ENCODE measurements at places on chromosomes 11 and 22.
A peak's percentile ranks its signal among the peaks of the same experiment; 100 is the strongest.

DNA sequence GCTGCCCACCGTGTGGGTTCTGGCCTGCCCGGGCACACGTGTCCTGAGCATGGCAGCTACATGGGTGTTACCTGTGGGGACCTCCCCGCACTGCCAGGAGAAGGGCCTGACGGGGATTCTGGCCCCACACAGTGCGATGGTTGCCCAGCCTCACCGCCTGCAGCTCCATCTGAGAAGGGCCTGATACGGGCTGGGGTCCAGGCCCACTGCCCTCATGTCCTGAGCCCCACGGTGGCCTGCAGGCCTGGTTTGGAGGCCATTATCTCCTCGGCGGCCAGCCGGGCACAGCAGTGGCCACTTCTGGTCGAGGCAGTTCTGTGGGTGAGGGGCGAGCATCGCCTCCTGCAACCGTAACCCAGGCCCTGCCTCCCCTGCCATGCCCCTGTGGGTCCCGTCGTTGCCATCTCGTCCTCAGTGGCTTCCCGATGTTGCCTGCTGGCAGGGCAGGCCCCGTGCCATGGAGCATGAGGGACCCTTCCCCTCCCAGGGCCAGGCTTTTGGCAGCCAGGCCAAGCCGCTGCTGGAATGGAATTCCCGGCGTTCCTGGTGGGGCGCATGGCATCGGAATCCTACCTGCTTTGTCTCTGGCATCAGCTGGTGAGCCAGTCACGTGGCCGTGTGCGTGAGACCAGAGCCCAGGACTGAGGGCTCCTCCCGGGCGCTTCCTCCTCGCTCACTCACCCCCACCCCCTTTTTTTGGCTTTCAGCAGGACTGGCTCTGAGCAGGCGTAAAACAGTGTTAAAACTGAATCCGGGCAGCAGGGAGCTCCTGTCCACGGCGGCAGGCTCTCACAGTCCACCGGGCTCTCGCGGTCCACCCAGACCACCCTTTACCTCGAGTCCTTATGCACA, 71.9 kb upstream of the PPARA start:
- no peak for DNase-seq

DNA sequence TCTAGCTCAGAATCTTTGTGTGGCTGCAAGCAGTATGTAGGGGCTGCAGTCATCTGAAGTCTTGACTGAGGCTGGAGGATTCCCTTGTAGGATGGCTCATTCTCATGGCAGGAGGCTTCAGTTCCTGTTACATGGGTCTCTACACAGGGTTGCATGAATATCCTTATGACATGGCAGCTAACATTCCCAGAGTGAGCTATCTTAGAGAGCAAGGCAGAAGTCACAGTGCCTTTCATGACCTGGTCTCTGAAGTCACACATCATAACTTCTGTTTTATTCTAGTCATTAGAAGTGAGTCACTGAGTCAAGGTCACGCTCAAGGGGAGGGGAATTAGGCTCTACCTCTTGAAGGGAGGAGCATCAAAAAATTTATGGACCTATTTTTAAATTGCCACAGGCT, 10.3 kb upstream of the SPON1 start:
- no peak for DNase-seq

- no peak for DNase-seq
Measured at GRCh38 chr11:35271031-35271430, 132.1 kb downstream of the CD44 start.

GRCh38 chr11:923691-924405, 1.8 kb upstream of the AP2A2 start:
- DNase-seq, result no peak

- DNase-seq, result no peak
Measured at GRCh38 chr11:9524001-9524400, 49.5 kb upstream of the WEE1 start.

GRCh38 chr11:119417726-119418540, 5.0 kb downstream of the THY1 start:
- no peak for DNase-seq

- DNase-seq, result peak; percentile 15
Measured at GRCh38 chr11:61962213-61963015, 5.0 kb downstream of the FTH1 start.

GRCh38 chr22:35610741-35611140, 6.4 kb downstream of the MB start:
- DNase-seq, result no peak

DNA sequence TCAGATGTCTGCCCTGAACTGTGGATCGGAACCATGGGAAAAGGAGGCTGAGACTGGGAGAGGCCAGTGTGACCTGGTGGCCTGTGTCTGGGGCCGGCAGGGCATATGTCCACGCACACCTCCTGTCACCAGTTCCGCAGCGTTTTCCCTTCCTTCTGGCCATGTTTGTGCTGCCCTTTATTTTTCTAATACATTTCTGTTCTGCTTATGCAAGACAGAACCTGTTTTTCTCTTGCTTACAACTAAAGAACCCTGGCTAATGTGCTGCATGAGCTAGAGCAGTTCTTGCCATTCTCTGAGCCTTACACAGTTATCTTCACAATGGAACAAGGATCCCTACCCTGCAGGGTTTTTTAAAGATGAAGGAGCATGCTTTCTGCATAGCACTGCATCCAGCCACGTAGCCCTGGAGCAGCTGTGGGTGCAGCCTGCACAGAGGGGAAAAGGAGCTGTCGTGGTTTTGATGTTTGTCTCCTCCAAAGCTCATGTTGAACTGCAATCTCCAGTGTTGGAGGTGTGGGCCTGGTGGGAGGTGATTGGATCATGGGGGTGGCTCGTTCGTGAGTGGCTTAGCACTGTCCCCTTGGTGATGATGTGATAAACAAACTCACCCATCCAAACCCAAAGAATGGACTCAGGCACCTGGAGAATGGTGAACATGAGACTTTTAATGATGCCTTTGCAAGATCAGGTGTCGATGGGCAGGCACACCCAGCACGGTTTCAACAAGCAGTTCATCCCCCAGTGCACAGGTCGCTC, 84.8 kb upstream of the SHANK2 start:
- peak; percentile 41 for DNase-seq

DNA sequence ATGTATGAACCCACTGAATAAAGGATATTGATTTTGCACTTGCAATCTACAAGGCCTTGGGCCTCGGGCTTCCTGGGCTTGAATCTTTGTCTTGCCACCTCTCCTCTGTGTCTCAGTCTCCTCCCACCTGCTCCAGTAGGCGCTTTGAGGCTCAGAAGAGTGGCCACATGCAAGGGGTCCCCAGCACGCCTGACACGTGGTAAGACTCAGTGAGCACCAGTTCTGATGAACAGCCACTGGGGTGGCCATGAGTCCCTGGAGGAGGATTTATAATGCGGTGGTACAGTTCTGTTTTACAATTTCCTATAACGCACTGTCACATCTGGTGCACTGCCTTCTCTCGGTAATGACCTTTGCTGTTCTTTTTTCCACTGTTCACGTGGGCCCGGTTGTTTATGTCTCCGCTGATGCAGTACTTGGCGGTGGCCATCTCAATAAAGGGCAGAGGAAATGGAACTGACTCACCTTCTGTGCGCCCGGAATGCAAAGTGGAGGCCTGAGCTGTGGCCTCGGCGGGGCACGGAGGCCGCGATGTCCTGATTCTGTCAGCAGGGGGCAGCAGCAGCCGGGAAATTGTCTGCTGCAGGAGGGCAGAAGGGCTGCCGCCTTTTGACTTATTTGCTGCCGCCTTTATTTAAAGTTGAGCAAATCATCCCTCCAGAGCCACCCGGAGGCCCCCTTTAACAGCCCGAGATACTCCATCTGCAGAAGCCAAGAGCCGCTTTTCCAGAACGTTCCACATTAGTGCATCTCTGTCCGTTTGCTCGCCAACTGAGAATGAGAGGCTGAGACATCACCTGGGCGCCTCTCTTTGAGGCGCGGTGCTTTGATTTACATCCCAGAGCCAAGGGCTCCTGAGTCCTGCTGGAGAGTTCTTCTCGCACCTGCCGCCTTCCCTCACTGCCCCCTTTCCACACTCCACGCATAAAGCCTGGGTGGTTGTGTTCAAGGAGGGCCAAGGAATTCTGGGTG, 6.0 kb upstream of the IFT27 start:
- peak; percentile 88 for DNase-seq

- DNase-seq, result no peak
Measured at GRCh38 chr11:76850130-76850529, 10.6 kb upstream of the ACER3 start.

DNA sequence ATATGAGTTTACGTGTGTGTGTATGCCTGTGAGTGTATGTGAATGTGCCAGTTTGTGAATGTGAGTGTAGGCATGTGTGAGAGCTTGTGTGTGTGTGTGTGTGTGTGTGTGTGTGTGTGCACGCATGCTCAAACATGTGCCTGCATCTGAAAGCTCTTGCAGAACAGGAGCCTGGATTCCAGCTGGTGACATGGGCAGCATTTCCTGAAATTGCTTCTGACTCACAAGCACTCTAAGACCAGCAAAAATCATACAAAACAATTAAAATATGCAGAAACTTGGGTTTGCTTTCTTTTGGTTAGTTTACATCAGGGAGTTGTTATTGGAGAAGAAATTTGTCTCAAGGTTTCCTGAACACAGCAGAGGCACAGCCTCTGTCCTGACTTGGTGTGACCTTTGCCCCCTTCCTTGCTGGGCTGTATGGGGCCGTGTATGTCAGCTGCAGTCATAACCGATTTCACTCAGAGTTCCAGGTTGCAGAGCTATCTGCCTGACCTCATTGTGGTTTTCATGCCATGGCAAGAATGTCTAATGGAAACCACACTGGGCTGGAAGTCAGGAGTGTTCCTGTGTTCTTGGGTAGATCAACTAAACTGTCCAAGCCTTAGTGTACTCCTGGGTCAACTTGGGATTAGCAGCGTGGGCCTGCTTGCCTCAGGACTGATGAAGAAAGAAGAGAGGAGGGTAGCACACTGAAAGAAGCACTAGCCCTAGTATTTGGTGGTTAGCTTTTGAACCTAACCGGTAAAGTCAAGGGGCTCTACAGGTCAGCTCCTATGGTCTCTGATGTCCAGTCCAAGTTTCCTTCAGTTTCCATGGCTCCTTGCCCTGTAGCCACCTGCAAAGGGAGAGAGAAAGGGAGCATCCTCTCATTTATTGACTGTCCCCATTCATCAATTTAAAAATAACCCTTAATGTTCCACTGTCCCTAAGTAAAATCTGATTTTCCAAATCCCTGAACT, 143.7 kb downstream of the SNX19 start:
- no peak for DNase-seq

GRCh38 chr22:42682113-42682851, 33.1 kb upstream of the CYB5R3 start:
- no peak for DNase-seq

DNA sequence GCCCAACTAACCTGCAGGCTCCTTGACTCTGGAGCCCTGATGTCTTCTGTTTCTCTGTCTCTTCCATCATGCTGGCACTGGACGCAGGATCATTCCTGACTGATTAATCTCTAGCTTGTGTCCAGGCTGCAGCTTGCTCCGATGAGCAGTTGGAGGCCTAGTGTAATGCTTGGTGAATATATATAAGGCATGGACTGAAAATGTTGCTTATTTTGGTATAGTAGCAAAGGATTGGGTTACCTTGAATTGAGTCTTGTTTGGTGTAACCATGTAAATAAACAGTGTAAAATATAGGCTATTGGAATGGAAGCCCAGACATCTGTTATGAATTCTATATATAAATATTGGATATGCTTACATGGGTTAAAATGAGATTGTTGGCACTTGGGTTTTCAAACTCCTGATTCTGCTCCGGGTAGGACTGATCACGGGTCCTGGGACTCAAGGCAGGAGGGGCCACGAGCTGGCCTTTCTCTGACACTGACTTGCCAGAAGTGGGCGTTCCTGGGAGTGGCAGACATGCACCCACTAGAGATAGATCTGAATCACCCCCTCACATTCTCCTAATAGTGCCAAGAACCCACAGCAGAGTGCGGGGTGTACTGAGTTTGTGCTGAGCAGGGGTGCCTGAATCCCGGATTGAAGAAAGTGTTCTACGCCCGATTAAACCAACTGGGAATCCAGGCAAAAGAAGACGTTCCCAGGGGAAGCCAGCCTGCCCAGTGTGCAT, 25.8 kb downstream of the LRP5 start:
- DNase-seq, result no peak

DNA sequence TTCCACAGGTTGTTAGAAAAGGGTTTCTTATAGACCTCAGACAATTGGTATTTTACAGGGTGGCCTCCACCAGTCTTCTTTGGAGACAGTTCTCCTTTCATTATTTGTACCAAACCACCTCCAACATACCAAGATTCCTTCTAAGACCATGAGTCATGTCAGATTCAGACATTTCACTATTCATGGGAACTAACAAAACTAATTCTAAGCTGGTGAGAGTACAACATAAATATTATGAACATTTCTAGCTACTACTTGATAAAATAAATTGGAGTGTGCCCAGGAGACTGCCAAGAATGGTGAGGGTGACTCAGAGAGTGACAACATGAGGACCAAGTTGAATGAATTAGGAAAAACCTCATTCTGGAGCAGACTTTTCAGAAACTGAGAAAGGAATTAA, 494.6 kb upstream of the LRRC4C start:
- no peak for DNase-seq

GRCh38 chr11:128506999-128507611, 80.3 kb downstream of the ETS1 start:
- DNase-seq, result peak; percentile 77

DNA sequence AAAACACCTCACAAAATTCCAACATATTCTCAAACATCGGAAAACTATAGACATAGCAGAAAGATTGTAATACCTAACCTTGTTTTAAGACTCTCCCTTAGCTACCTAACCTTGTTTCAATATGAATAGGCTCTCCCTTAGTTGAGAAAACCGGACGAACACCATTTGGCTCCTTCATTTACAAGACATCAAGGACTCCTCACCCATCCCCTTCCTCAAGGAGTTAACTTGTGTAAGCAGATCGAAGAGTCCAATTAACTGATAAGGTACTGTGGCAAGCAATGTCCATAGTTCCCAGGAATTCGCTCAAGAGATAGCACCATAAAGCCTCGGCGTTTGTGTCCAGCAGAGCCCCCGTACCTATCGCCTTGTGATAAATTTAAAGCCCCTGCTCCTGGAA, 4.6 kb upstream of the ACRV1 start:
- no peak for DNase-seq

DNA sequence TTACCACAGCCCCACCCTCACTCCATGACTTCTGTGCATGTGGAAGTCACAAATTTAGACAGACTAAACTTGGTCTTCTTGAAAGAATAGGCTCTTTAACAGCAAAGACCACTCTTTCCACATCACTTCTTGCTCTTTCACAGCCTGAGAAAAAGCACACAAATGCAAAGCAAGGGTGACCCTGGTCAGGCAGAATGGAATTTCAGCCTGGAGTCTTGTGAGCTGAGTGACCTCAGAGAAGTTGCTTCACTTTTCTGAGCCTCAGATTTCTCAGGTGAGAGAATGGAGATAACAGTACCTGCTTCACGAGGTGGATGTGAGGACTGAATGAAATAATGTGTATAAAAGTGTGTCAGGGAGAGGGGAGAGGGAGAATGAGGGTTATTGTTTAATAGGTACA, 26.8 kb upstream of the LIPT2 start:
- DNase-seq, result no peak
